Ovary (tissue), 10 donors: ENCODE measurements at places on chromosomes 5 and 9. TPM values are rescaled to one million over a fixed set of nuclear protein-coding genes. Genes with fewer than 3 reads are reported as not detected.

- H3K27me3 ChIP-seq: no peaks in the 10 kb centered on the region
- no peaks in the 10 kb centered on the region for H3K4me1 ChIP-seq
- DNase-seq: no peak
- no peaks in the 10 kb centered on the region for H3K36me3 ChIP-seq
- H3K27ac ChIP-seq: no peak overlapping the region
Measured at GRCh38 chr9:16884373-16884772, 13.9 kb upstream of the BNC2 start.

GRCh38 chr5:138349852-138350562 is 2.5 kb upstream of the KDM3B start:
- no peak overlapping the region for H3K27ac ChIP-seq
- no peaks in the 10 kb centered on the region for H3K36me3 ChIP-seq
- no peak overlapping the region for H3K4me3 ChIP-seq
- H3K27me3 ChIP-seq: no peaks in the 10 kb centered on the region
- DNase-seq: no peak
- H3K4me1 ChIP-seq: no peaks in the 10 kb centered on the region

- no peaks in the 10 kb centered on the region for H3K4me1 ChIP-seq
- H3K27ac ChIP-seq: no peak overlapping the region
- no peak overlapping the region for H3K4me3 ChIP-seq
- no peak for DNase-seq
- H3K27me3 ChIP-seq: no peaks in the 10 kb centered on the region
Measured at GRCh38 chr5:76371960-76372322, 31.1 kb upstream of the IQGAP2 start.

Gene PCDHA1
- total RNA-seq: not detected

GRCh38 chr5:6611334-6612256 is 21.2 kb downstream of the NSUN2 start:
- no peak overlapping the region for H3K4me3 ChIP-seq
- H3K27ac ChIP-seq: no peak overlapping the region
- no peaks in the 10 kb centered on the region for H3K27me3 ChIP-seq
- no peaks in the 10 kb centered on the region for H3K36me3 ChIP-seq
- no peaks in the 10 kb centered on the region for H3K4me1 ChIP-seq
- DNase-seq: no peak
